PC-9 (cell line): ENCODE measurements at places on chromosomes 4 and X.

DNA sequence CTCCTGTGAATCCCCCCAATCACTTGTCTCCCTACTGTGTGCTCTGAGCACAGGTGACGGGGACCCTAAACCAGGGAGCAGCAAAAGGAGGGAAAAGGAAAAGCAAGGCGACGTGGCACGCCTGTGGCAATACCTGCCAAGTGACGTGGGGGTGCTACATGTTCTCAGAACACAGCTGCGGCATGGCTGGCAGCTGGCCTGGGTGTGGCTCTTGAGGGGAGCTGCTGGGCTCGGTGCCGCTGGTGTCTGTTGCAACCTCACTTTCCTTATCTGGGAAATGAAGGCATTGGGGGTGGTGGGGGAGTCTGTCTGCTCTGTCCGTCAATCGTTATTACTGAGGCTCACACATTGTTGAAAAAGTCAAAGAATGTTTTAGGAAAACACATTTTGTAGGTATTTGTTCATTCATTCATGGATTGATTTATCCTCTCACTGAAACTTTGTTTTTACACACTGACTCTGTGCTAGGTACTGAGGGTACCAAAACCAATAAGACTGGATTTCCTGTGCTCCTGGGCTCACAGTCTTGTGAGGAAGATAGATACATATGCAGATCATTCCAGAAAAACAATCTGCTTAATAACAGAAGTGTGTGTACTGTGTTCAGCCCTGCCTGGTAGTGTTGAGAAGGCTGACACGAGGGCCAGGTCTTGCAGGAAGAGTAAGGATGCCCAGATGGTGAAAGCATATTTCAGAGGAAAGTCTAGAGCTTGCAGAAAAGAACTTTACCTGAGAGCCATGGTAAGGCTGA lies 217.6 kb downstream of the PTTG2 start:
- no peak for DNase-seq

DNA sequence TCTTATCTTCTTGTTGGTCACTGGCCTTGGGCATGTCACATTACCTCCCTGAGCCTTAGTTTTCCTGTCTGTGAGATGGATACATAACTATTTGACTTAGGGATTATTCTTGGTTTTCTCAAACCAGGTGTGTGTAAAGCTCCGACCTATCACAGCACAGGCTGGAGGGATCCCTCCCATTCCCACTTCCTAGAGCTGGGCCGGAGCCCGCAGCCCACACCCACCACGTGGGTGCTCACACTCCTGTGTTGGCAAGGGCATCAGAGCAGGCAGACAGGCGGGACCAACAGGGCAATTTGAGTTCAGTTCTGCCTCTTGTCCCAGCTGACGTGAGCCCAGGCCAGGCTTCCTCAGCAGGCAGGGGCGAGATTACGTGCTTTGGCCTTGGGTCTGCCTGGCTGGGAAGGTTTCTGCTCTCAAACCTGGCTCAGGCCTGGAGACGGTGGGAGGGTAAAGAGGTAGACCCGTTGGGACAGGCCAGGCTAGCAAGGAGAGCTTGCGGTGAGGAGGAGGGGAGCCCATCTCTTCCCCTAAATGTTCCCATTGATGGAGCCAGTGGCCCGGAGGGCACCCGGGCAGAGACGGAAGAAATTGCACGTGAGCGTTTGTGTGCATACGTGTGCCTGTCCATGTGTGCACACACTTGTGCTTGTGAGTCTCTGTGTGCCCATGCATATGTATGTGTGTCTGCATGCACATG lies 734 bp upstream of the SH3TC1 start:
- no peak for DNase-seq

GRCh38 chr4:38745881-38746280 lies 36.9 kb downstream of the TLR10 start:
- DNase-seq: no peak

DNA sequence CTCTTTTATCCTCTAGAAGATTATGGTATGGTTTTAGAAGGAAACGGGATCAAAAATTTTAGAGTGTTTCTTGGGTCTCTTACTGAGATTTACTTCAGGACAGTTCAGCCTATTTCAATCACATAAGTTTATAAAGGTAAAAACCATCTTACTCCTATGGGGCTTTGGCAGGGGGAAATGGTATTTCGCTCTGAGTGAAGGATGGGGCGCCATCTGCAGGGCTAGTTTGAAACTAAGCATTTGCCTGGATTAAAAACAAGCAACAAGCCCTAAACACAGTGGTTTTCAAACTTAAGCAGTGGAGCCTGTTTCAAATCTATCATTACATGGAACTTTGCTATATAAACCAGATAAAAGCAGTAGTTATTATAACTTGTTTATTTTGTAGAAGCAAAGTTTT lies 361.5 kb upstream of the FMR1 start:
- peak; percentile 3 for DNase-seq

DNA sequence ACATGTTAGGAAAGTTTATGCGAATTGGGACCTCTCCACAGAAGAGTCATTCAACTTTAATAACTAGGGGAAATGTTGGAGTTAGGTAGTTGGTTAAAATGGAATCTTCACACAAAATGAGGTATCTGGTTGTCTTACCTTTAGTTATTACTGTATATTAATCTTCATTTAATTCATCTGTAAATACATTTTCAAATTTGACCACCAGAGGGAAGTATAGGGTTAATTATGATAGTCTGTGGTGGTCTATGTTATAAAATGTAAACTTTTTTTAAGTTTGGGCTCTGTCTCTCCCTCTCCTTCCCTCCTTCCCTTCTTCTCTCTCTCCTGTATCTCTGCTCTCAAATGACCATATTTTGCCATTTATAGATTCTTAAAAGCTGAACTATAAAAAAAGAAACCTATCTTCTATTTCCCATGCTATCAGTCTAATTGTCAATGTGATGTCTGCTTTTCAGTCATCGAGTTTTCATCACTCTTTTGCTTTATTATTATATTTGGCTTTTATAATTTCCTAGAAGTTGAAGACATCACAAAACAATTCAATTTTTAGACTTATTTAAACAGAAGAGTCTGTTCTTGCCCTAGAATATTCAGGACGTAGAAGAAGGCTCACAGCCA lies 49.8 kb downstream of the TMEM144 start:
- no peak for DNase-seq

- no peak for DNase-seq
These were observed 3.9 kb upstream of the TMPRSS11B start for GRCh38 chr4:68249434-68249833.
